Activated naive CD4-positive, alpha-beta T cell (primary cell): ENCODE measurements at places on chromosomes 13 and 19.

DNA sequence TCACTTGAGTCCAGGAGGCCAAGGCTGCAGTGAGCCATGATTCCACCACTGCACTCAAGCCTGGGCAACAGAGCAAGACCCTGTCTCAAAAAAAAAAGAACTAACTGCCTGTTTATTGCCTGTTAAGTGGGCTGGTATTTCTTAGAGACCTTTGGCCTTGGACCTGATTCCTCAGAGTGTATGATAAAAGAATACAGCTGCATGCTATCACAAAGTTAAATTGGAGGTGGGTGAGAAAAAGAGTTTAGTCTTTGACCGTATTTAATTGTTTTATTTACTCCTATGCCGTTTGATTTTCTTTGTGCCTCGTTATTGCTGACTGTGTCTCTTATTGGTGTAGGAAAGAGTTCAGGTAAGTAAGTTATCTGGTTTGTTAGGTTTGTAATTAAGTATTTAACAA, 25.3 kb upstream of the DPY19L3 start:
- DNase-seq: no peak

GRCh38 chr19:10286803-10287737, at the start of gene ICAM4:
ICAM4 (plus strand) TSS chr19:10286955; CDS start chr19:10287013, 58 bp downstream.
- no peak for DNase-seq

DNA sequence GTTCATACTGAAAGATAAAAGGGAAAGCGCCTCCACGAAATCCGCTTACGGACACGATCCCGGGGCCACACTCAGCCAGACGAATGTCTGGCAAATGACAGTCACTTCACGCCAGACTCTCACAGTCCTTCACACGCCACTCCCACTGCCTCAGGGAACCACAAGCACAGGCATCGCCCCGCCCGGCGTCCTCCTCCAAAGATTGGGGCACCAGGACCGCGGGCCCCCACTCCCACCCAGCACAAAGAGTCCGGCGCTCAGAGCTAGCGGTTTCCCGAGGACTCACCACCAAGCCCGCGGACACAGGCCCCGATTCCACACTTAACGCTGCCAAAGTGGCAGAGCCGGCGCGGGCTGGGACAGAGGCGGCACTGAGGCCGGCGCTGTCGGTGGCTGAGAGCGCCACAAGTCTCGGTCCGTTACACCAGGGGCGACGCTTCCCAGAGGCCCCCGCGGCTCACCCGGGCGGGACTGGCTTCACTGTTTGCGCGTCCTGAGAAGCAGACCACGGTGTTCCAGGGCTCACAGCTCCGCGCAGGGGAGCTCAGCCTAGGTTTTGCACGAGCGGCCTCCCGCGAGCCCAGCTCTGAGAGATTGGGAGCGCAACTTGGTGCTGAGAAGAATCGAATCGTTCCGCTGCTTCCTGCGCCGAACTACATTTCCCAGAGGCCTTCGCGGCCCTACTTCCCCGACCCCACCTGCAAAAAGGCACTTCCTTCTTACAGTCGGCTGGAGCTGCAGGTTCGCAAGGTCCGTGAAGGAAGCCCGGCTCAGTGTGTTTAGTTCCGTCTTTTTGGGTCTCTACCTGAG, at the start of gene ZNF569:
TSS of gene ZNF569 (minus strand) at position 647 of the 810 bp plus-strand sequence. CDS start 22,523 bp downstream, outside the sequence.
- DNase-seq: peak; percentile 62

- no peak for DNase-seq
Measured at GRCh38 chr19:41755328-41755913, at the start of gene CEACAM6. CEACAM6 (plus strand) TSS chr19:41755530; CDS start chr19:41755639, 109 bp downstream.

- no peak for DNase-seq
Measured at GRCh38 chr13:24887759-24888158, 123.8 kb downstream of the RNF17 start.

GRCh38 chr13:110445722-110446574, 115.6 kb downstream of the RAB20 start:
- no peak for DNase-seq

DNA sequence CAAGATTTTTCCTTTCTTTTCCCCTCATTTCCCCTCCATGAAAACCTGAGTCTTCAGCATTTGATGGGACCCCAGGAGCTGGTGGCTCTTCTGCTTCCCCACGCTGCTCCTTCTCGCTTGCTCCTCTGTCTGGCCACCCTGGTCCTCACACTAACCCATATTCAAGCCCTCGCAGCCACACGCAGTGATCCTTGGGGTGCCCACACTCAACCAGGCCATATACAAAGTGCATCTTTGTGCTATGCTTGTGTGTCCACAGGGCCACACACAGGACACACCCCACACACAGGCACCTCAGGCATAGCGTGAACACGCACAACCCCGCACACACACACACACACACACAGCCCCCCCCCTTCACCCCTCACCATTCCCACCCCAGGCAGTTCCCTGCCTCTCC, 132.1 kb downstream of the URI1 start:
- no peak for DNase-seq

DNA sequence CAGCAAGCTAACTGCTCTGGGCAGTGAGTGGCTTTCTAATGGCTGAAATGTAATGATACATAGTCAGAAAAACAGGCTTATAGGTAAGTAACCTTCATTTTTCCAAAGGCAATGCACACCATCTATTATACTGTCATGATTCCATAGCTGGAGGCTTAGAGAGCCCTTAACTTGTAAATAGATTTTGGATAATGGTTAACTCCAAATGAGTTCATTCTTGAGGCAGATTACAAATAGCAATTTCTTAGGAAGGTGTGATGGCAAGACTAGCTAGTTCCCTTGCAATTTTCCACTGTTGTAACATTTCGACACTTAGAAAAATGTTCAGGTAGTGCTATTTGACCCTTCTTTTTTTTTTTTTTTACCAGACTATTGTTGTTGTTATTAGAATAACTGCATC, 789.8 kb upstream of the PCDH9 start:
- DNase-seq: no peak

- no peak for DNase-seq
Measured at GRCh38 chr13:59673286-59673685, 490.4 kb downstream of the DIAPH3 start.

GRCh38 chr13:44088411-44088810, 208.7 kb downstream of the LACC1 start:
- no peak for DNase-seq

- DNase-seq: no peak
Measured at GRCh38 chr19:13622766-13623715, 116.8 kb upstream of the CACNA1A start.

GRCh38 chr13:59601993-59602392, 561.7 kb downstream of the DIAPH3 start:
- DNase-seq: no peak
